Progenitor cell of endocrine pancreas (in vitro differentiated cells): ENCODE measurements at places on chromosomes 1 and 21.

GRCh38 chr1:13788795-13789194, 88.8 kb downstream of the PRDM2 start:
- DNase-seq = no peak

DNA sequence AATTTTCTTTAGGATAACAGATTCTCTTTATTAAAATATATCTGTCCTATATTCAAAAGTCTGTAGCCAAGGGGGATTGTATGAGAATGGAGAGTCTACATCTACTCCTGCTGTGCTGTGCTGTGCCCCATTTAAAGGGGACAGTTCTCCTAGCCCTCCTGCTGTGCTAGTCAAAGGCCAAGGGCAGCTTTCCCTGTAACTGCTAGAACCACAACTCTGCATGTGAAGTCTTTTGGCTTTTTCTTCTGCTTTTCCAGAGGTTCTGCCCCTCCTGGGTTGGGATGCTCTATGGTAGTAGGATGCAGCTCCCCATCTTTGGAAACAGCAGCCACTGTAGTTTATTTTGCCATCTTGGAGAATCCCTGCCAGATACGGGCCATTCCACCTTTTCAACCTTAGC, 197.5 kb upstream of the JUN start:
- no peak for DNase-seq

DNA sequence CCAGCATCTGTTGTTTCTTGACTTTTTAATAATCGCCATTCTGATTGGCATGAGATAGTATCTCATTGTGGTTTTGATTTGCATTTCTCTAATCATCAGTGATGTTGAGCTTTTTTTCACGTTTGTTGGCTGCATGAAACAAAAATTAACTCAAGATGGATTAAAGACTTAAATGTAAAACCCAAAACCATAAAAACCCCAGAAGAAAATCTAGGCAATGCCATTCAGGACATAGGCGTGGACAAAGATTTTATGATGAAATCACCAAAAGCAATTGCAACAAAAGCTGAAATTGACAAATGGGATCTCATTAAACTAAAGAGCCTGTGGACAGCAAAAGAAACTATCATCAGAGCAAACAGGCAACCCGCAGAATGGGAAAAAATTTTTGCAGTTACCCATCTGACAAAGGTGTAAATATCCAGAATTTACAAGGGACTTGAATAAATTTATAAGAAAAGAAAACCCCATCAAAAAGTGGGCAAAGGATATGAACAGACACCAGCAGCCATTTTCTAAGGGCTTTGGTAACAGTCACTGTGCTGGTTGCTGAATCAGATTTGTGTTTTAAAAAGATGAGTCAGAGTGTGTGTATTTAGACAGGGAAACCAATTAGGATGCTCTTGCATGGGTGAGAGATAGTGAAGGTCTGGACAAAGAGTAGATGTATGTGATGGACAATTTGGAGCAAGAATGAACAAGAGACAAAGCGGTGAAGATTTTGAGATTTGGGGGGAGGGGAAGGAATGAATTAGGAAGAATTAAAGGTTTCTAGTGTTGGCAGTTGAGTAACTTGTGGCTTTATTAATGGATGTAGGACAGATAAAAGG, 110.7 kb downstream of the RYR2 start:
- no peak for DNase-seq

- no peak for DNase-seq
Measured at GRCh38 chr1:8527941-8528340, 210.0 kb downstream of the SLC45A1 start.

- DNase-seq = no peak
Measured at GRCh38 chr1:162168261-162168660, 98.8 kb downstream of the NOS1AP start.

- DNase-seq = no peak
Measured at GRCh38 chr1:10078494-10078893, 45.7 kb downstream of the UBE4B start.

DNA sequence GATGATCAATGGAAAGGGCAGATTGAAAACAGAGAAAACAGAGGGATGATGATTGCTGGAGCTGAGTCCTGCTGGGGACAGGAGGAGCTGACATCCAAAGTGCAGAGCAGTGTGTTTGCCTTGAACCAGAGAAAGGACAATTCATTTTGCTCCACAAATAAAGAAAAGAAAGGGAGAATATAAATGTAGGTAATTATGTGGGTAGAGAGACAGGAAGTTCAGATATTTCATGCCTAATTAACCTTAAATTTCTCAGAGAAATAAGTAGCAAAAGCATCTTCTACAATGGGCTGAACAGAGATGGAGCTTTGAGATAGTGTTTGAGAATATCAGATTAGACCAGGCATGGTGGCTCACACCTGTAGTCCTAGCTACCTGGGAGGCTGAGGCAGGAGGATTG, 93.2 kb downstream of the TNFSF18 start:
- no peak for DNase-seq

DNA sequence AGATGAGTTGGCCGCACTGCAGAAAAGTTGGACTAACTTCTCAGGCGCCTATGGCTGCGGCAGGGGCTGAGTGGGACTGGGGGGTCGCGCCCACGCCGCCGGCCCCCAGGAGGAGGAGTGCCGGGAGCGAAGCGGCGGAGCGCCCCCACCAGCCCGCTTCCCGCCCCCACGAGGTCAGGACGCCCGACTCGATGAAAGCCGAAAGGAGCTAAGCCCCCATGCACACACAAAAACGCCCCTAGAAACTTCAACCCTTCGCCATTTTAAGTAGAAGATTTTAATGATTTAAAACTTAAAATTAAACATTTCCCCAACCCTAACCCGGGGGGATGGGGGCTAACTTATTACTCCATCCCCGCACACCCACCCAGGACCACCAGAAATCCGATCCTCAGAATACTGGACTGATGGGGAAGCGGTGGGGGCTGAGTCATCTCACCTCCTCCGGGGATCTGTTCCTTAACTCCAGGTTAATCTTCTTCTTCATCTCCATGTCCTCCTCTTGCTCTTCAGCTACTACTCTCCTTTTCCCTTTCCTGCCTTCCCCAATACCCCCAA, 539 bp downstream of the ANP32E start:
- DNase-seq = no peak

- DNase-seq = no peak
Measured at GRCh38 chr1:193520472-193520871, 334.1 kb upstream of the B3GALT2 start.
